SK-N-DZ (cell line): ENCODE measurements at places on chromosomes 5 and 9.

- no peak for DNase-seq
These were observed 53.7 kb upstream of the EXOC3 start for GRCh38 chr5:389197-389821.

DNA sequence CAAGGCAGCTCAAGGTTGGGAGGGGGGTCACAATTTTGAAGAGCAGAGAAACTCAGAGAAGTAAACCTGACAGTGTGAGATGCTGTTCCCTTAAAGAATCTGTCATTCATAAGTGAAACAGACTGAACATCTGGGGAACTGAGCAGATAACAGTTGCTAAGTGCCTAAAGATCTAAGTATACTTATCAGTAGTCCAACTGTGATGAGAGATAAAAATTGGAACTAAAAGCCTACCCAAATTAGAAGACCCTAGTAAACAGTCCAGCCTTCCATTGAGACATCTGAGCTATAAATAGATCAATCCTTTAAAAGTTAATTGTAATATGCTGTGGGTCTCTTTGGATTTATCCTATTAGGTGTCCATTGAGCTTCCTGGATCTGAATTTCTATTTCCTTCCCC, 692.8 kb upstream of the ZNF608 start:
- peak; percentile 72 for DNase-seq

DNA sequence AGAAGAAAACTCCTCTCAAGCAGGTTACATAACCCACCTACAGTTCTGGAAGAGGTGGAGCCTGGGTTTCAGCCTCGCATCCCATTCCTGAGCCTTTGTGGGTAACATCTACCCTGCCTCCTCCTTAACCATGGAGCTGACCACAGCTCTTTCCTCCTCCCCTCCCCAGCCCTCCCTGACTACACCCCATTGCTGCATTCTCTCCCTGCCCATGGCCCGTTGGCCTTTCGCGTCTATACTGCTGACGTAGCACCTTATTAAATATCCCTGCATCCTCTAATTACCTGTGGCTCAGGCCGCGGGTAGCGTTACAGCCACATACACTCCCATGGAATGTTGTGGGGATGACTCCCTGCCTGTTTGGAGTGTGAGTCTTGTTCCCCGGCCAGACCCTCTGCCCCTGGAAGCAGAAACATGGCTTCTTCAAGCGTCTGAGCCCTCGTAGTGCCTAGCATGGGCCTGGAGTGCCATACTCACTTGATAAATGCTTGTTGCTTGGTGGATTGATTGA, 72.8 kb downstream of the WWC1 start:
- no peak for DNase-seq

DNA sequence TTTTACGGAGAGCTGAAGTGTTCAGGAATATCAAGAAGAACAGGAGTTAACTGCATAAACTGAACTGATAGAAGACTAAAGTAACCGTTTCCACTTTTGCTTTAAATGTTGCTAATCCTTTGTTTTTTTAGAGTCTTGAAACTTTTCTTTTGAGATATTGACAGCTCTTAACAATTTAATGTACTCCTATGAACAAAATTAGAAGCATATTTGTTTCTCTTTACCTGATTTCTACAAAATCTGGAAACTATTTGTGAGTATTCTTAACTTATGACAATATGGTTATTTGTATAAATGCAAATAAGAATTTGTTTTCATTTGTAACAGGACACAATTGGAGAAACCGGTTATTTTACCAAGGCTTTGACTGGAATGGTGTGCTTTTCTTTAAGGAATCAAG, 89.5 kb upstream of the FAM120A start:
- no peak for DNase-seq

DNA sequence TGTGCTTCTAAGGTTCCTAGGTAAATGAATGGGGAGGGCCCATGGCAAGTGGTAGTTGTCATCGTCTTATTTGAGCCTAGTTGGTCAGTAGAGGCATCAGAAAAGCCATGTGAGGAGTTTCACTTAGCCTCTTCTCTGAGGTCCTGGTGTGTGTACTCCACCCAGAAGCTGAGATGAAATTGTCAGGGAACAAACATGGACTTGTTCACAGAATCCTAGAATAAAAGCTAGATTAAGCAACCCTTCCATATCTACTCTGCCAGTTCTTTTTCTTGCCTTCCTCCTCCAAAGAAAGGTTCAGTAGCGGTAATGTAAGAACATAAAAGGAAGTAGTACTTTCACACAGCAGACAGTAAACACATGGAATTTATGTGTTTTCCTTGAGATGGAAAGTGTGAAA, 70.4 kb downstream of the ARHGAP26 start:
- DNase-seq: no peak

DNA sequence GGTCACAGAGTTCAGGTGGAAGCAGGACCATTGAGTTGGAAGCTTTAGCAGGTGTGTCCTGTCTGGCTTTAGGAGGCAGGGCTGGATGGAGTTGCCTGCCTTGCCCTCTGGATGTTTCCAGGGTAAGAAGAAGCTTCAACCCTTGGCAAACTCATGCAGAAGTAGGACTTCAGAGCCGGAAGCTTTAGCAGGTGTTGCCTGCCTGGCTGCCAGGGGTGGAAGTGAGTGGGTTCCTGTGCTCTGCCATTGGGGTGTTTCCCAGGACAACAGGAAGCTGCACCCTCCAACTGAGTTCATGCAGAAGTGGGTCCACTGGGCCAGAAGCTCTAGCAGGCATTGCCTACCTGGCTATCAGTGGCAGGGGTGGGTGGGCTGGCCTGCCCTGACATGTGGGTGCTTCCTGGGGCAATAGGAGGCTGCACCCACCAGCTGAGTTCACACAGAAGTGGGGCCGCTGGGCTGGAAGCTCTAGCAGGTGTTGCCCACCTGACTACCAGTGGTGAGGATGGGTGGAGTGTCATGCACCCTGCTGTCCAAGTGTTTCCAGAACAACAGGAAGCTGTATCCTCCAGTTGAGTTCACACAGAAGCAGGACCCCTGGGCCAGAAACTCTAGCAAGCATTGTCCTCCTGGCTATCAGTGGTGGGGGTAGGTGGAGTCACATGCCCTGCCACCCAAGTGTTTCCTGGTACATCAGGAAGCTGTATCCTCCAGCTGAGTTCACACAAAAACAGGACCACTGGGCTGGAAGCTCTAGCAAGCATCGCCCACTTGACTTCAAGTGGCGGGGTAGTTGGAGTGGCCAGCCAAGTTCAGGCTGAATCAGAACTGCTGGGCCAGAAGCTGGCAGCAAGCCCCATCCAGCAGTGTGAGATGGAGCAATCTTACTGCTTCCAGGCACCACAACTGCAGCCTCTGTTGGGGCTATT, 24.6 kb downstream of the LOX start:
- DNase-seq: no peak

DNA sequence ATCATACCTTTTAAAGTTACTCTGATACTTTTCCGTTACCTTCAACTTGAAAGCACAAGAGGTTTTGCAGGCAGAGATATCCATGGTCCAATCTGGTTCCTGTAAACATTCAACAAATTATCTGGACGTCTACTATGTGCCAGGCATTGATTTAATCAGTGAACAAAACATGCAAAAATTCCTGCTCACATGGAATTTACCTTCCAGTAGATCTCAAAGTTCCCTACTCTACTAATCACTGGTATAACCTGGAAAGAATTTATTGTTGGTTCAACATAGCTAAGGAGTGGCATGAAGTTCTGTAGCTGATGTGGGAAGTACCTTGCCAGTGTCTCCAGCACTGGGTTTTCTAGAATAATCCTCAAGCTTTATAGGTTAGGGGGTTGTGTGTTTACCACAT, 9.8 kb downstream of the OCLN start:
- DNase-seq: no peak

DNA sequence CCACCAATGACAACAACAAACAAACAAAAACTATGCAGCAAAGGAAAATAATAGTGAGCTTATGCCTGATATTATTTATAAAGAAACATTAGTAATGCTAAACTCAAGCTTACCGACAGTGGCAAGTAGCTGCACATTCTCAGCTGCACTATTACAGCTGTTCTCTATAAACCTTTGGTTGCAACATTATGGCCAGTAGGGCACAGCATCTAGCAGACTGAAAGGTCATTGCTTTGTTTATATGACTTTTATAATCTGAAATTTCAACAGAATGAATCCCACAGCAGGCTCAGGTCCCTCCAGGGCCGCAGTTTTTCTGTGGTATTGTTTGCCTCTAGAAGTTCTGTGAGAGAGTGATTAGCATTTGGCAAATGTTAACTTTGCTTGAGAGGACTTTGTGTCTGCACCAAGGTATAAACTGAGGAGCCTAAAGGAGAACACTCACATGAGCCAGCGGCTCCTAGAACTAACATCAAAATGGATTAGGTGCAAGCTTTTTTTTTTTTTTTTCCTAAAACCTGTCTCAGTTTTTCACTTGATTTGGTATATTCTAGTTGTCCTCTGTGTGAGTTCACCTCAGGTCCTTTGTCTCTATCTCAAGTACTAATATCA, 58.3 kb downstream of the IZUMO3 start:
- DNase-seq: no peak

- no peak for DNase-seq
These were observed 390.6 kb upstream of the CCNH start for GRCh38 chr5:87803352-87803751.

GRCh38 chr9:124471761-124472160, 21.5 kb downstream of the ADGRD2 start:
- no peak for DNase-seq

DNA sequence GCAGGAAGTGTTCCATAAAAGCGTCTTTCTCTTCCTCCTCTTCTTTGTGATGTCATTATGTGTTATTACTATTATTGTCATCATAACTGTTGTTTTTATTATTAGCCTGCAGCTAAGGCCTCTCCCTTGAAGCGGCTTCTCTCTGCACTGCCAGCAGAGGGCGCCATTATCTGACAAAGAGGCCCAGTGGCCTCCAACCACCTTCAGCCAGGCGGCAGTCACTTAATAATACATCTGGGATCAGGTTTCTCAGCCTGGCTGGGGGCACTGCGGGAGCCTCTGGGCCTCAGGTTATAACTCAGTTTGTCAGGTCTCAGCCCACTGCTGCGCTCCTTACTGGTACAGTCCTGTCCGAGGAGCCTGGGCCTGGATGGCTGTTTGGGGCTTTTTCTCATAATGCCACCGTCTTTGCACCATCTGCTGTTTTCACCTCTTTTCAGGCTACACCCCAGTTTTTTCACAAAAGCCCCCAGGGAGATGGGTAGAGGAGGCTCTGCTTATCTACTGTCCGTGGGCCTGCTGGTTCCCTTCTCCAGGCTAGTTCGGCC, 281.9 kb downstream of the NSG2 start:
- peak; percentile 94 for DNase-seq

GRCh38 chr5:2003206-2003605, 120.5 kb upstream of the IRX4 start:
- DNase-seq: no peak

- no peak for DNase-seq
These were observed 367.5 kb downstream of the DEPDC1B start for GRCh38 chr5:60332244-60333004.

DNA sequence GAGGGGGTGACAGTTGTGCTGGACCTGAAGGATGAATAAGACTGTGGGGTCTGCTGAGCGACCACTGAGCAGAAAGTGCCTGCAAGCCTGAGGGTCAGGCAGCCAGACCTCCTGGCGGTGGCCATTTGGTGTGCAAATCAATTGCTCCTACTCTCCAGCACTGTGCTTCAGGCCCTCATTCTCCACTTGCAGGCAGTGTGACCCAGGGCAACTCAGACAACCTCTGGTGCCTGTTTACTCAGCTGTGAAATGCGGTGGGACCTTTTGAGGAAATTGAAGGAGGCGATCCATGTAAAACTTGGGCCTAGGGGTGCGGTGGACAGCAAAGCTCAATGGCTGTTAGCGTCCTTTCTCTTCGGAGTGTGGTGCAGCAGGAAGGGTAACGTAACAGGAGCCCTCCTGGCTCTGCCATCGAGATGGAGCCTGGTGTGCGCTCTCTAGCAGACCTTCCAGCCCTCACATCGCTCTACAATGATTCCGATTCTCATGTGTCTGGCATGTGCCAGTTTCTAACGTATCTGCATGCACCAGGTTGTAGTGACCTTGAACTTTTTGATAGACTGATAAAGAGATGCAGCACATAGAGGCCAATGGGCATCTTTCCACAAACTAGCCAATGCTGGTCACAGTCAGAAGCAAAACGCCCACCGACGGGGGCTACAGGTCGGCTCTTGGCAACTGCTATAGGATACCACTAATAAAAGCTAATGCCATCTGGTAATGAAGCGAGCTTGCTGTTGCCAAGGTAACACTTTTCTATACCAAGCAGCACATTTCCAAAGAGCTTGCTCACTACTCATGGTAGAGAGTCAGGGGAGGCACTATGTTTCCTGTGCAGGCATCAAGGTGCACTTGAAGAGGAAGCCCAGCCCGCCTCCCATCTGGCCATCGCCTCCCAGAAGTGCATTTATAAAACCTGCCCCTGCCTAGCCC, 159.7 kb upstream of the RAPGEF1 start:
- no peak for DNase-seq

- DNase-seq: no peak
These were observed 31.6 kb downstream of the DUSP1 start for GRCh38 chr5:172739375-172739774.

DNA sequence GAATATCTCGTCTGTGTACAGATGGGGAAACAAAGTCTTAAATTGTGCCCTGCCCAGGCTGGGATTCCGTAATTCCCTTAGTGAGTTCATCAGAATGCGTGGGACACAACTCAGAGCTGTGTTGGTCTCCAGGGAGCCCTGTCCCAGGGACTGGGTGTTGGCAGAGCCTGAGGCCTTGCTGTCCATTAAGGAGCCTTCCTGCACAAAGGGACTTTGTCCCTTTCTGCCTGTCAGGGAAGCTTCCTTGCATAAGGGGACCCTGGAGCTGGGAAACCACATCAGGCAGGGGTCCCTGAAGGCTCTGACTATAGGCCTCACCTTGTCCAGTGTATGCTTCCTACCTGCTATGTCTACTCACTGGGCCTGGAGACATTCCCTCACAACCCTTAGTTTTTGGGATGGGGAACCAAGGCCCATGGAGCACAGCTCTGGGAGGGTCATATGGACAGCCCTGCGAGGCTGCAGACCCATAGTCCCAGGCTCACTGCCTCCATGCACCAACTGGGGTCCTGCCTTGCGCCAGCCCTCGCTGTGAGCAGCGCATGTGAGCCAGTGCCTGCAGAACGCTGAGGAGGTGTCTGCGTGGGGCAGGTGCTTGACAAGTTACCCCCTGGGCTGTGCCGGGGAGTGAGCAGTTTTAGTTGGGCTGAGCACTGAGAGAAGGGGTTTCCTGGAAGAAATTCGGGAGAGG, 1.6 kb downstream of the CARD19 start:
- no peak for DNase-seq
